Vagina (tissue), 2 donors: ENCODE measurements at places on chromosomes 16 and 17.

GRCh38 chr16:84874983-84875382, 55.2 kb downstream of the CRISPLD2 start:
- no peak for DNase-seq

DNA sequence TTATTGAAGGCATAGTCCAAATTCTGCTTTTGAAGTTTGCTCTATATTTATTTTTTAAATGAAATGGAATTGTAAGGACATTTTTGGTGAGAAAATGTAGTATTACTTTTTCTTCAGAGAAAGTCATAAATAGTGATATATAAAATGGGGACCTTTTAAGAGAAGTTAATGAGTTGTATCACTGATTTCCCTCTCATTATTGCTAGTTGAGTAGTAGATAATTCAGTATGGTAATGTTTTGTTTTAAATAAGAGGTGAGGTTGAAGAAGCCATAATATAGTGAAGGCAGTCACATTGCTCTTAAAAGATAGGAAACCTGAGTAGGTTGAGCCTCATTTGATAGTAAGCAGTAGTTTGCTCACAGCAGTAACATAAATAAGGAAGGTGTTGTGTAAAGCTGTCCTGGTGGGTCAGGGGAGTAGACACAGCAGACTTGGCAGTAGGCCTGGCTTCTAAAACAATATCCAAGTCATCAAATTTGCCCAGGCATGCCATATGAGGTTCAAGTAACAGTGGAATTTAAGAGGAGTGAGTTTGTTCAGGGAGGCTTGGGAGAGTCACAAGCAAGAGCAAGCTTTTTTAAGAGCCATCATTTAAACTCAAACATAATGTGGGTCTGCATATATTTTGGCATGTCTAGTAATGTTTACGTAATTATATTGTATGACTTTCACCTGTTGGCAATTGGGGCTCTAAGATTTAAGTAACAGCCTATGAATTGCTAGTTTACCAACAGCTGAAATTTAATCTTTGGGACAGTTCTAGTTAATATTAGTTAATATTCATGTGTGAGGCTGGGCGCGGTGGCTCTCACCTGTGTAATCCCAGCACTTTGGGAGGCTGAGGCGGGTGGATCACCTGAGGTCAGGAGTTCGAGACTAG, 6.5 kb downstream of the NFATC3 start:
- DNase-seq: no peak

DNA sequence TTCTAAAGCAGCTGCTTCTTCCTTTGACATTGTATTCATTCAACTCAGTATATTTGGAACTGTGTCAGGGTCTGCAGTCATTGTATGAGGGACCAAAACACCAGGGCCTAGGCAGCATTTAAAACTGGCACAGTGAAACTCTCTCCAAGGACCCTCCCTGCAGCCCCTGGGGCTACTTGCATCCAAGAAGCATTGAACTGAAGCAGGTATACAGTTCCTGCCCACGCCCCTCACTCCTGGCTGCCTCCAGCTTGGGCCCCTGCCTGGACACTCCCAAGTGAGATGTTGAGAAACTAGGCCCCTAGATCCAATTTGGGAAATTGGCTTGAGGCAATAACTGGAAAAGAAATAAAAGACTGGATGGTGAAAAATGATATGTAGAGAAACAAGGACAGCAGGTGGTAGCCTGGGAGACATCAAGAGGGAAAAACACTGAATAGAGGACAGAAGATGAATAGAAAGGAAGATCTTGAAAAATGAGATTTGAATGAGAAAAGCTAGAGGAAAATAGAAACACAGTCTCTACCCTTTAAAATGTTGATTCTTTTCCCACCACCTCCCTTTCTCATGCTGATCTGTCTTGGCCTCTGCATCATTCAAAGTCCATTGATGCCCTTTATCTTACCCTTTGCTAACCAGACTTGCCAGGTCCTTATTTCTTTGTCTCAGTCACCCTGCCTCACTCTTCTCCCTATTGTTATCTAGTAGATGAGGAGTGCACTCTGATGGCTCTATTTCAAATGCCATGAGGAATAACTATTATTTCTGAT, 368.8 kb upstream of the CDH8 start:
- no peak for DNase-seq

DNA sequence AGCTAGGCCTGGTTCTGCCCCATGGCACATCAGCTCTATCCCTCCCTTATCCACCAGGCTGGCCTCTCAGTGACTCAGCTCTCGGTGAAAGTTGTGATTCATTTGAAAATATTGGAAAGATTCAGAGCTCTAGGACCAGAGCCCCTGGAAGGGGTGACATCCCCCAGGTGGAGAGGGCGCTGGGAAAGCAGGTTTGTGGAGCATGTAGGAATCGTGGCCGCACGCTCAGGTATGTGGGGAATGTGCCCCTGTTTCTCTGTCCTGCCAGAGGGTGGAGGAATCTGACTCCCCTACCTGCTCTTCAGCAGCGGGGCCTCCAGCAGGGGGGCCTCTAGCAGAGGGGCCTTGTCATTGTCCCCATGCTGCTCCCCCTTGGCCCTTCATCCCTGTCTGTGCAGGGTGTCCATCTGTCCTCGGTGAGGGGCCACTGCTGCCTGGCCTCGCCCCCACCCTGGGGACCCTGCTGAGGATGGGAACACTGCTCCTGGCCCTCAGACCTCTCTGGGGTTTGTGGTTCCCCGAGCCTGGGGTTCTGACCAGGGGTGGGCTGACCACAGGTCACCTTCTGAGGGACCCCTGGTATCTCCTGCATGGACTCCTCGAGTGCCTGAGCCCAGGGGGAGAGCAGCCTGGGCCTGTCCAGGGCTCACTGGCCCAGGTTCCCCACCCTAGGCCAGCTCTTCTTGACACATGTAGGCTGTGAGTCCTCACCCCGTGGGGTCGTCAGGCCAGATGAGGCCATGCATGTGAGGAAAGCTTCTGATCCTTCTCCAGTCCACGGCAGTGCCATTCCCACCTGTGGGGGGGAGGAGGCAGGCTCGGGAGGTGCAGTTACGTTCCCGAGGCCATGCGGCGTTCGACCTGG, 47.5 kb downstream of the NT5M start:
- DNase-seq: peak; percentile 95

- DNase-seq: no peak
Measured at GRCh38 chr16:17567455-17567854, 96.7 kb upstream of the XYLT1 start.

DNA sequence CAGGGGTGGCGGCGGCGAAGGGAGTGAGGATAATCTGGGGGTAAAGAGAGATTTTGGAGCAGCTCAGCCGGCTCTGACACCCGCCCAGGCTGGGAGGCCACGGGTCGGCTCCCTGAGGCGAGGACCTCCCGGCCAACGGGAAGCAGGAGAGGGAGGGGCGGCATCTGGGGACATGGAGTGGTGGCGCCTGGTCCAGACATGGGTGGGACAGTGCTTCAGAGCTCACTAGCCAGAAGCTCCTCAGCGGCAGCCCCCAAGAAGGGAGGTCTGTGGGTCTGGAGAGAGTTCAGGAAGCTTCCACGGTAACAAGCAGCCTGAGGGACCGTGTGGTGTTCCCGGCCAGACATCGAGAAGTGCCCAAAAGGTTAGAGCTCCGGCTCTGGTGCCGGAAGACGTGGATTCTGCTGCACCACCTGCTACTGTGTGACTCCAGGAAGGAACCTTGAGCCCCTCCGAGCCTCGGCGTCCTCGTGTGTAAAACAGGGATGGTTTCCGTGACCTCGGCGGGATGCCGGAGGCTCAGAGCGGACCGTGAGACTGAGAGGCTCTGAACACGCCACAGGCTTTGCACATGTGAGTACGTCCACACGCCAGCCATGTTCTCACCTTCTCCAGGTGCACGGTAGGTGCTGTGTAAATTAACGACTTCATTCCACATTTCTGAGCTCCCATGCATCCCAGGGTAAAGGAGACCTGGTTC, 56.9 kb downstream of the TIMM22 start:
- DNase-seq: no peak

DNA sequence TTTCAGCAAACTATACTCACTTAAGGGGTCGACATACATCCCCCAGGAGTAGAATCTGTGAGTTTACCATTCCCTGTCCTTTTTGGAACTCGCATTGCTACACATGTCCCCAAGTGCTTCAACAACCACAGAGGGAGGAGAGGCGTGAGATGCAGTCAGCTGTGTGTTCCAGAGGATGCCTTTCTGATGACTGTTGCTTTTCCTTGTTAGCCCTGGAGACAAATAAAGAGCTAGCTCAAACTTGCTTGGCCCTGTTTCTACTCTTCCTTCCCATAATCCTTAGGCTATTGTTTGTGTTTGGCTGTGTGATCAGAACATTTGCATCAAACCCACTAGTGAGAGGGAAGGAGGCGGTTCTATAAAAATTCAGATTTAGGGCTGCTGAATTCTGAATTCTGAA, 264.0 kb downstream of the ENGASE start:
- no peak for DNase-seq

DNA sequence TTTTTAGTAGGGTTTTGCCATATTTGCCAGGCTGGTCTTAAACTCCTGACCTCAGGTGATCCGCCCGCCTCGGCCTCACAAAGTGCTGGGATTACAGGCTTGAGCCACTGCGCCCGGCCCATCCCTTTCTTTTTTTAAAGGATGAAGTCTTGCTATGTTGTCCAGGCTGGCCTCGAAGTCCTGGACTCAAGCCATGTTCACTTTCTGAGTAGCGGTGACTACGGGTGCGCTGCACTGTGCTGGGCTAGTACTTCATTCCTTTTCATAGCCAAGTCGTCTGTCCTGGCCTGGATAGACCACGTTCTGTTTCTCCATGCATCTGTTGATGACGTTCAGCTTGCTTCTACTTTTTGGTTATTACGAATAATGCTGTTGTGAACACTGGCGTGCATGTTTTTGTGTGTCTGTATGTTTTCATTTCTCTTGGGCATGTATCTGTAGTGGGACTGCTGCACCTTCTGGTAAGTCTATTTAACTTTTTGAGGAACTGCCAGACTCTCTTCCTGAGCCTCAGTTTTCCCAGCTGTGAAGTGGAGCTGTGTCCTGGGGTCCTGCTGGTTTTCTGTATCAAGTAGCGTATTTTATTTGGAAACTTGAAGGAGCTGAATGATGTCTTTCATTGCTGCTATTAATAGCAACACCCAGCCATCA, 40.0 kb upstream of the GSE1 start:
- no peak for DNase-seq

GRCh38 chr16:54459509-54460262, 173.1 kb upstream of the IRX3 start:
- no peak for DNase-seq

DNA sequence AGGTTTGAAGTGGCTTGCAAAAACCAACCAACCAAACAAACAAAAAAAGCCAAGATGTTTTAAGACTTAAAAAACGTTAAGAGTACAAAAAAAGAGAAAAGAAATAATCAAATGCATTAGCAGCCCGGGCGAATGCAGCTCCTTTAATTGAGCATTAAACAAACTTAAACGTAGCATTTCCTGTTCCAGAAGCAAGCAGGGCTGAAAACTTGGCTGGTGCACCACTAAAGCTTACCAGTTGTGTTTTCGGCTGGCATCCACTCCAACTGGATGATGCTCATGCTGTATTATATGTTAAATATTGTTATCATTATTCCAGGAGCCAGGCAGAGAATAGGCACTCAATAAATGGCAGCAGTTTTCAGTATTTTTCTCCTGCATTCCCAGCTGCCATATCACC, 45.1 kb downstream of the IRX6 start:
- no peak for DNase-seq
